ENCODE measurements at places on chromosomes 11 and 22. TPM values are rescaled to one million over a fixed set of nuclear protein-coding genes. Genes with fewer than 3 reads are reported as not detected.

Gene OR10AG1
- not detected for polyA plus RNA-seq

Gene PGA4
- polyA plus RNA-seq, result not detected

GRCh38 chr11:102575012-102575411 is 44.5 kb upstream of the MMP7 start:
- DNase-seq, result no peak

GRCh38 chr11:17740649-17741235 is 6.2 kb downstream of the KCNC1 start:
- DNase-seq, result no peak

DNA sequence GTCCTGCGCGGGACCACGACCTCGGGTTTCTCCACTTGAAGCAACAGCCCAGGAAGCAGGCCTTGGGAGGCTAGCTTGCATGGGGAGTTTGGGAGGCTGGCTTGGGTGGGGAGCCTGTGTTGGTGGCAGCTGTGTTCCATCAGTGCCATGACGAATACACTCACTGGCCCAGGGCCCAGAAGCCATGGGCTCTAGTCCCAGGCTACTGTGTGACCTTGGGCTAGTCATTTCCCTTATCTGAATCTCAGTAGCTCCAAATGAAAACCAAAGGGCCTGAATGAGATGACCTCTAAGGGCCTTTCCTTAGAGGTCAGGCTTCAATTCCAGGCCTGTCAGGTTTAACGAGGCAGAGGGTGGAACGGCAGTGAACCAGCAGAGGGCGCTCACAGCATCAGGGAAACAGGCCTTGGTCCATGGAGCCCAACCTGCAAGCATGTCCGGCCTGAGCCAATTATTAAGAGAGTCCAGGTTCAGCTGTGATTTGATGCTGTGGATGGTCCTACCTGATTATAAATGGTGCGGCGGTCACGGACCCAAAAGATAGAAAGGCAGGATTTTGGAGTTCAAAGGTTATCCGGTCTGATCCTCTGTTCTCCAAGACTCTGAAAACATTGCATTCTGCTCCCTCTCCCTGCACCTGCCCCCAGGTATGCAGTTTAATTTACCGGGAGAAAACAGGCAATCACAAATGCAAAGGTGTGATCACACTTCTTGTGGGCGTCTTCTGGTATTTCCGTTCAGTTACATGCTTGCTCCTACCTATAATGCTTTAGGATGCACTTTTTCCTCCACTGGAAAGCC is 15.9 kb downstream of the PTPN5 start:
- peak; percentile 74 for DNase-seq

GRCh38 chr22:46748908-46749675 is 11.0 kb upstream of the CERK start:
- peak; percentile 51 for DNase-seq

DNA sequence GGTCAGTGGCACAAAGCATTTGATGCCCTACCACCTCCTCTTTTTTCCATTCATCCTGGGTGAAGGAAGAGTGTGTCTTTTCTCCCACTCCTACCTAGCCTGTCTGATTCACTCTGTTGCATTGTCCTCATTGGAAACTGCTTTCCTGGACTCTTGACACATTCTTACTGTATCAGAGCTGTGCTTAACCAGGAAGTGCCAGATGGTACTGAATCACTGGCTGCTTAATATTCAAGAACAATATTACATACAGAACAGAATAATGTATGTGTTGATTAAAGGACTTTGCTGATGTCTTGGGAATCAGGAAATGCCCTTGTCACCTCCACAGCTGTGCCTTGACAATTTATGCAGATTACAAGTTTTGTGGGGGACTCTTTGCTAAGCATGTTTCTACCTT is 44.4 kb downstream of the SVIP start:
- no peak for DNase-seq
